HuH-7 (cell line): ENCODE measurements at places on chromosomes 16 and 17.

DNA sequence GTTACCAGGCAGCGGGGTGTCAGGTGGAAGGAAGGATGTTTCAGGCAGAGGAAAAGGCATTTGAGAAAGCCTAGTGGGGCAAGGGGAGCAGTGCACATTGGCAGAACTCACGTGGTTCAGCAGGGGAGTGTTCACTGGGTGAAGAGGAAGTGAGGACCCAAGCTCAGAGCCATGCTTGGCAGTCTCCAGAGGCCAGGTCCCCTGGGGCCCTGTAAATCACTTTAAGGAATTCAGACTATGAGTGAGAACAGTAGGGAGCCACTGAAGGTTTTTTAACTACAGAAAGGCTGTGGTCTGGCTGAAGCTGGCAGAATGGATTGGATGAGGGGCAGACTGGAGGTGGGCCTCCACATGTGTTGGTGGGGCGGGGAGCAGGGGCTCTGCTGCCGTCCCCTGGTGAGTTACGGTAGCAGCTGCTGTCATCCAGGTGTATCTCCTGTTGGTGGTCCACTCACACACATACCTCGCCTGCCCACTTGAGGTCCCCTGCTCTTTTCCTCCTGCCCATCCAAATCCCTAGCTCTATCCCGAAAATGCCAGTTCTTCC lies 5.1 kb downstream of the CLEC16A start:
- DNase-seq = no peak

- no peak for DNase-seq
Observed at GRCh38 chr16:11727796-11728543, 14.7 kb downstream of the TXNDC11 start.

- DNase-seq = peak; percentile 50
Observed at GRCh38 chr17:40015005-40015997, at the start of gene CSF3. Gene CSF3, plus strand, starts transcription at chr17:40015440. Its CDS starts 35 bp downstream, at chr17:40015475.

- no peak for DNase-seq
Observed at GRCh38 chr16:49622421-49623402, 233.2 kb downstream of the ZNF423 start.

DNA sequence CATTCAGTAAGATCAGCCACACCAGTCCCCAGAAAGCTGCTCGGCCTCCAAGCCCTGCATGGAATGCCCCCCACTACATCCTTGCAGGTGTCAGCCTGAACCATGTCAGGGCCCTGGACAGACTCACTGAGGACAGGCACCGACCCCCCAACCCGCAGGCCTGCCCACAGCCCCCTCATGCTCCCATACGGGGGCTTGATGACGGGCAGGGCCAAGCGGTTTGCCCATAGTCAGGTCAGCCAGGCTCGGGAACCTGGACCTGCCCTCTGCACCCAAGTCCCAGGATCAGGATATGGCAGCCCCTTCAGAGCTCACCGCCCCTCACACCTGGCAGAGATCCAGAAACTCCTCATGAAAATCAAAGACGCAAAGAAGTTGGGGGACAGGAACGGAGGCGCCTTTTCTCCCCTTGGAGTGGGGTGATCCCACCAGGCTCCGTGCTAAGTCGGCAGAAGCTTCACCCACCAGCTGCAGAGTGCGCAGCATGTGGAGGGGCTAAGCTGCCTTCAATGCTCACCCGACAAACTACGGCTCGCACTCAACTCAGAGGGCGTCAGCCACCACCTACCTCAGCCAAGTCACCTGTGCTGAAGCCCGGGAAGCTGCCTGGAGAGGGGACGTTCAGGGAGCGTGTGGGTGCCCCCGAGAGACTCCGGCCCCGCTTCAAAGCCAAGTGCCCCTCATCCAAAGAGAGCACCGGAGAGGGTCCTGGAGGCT lies 26.5 kb downstream of the GNPTG start:
- no peak for DNase-seq

- no peak for DNase-seq
Observed at GRCh38 chr16:47431960-47432359, 28.9 kb downstream of the ITFG1 start.

DNA sequence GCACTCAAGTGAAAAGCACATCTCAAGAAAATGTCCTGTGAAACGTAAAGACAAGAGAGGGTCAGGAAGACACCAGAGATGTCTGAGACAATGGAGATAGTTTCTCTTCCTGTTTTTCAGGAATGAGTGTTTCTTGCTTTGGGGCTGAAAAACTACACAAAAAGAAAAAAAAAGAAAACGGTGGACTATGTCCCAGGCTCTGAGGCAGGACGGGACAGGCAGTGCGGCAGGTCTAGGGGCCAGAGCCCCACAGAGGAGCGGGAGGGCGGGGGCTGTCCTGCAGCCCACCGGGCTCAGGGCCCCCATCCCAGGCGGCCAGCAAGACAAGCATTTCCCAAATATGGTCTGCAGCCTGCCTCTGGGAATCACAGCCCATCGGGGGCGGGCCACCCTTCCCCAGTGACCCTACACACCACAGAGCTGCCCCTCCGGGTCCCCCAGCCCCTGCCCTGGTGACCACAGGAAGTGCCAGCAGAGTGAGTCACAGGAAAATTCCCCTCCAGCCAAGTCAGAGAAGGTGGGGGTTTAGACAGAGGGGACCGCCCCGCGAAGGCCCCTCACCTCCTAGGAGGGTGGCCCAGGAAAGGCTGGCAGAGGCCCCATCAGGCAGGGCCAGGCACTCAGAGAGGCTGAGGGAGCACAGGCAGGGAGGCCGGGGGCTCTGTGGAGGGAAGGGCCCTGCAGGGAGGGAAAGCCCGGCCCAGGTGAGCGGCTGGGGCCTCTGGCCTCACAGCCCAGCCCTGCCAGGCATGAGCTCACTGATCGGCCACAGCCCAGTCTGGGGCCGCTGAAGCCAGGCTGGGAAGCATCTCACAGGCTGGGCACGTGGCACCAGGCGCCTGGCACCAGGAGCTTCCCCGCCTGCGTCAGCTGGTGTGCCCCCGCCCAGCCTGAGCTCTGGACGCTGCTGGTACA lies 6.3 kb downstream of the BCAR1 start:
- DNase-seq = peak; percentile 81

DNA sequence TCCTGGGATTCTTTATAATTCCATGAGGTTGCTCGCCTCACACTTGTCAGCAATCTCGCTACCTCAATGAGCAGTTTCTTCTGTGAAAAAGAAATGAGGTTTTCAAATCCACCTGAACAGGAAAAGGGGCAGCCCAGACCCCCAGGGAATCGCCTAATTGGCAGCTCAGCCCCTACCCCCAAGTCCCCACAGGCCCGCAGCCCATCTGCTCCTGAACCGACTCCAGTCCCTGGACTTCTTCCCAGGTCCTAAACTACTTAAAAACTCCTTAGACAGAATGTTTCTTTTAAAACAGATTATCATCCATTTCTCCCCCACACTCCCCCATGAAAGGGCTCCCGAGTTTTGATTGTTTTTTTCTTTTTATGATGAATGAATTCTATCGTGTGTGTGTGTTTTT lies 89.8 kb downstream of the PMP22 start:
- no peak for DNase-seq

- DNase-seq = peak; percentile 78
Observed at GRCh38 chr17:37744961-37745800, at the start of gene HNF1B. Gene HNF1B, minus strand, starts transcription at chr17:37745059. Its CDS starts 175 bp downstream, at chr17:37744884.

DNA sequence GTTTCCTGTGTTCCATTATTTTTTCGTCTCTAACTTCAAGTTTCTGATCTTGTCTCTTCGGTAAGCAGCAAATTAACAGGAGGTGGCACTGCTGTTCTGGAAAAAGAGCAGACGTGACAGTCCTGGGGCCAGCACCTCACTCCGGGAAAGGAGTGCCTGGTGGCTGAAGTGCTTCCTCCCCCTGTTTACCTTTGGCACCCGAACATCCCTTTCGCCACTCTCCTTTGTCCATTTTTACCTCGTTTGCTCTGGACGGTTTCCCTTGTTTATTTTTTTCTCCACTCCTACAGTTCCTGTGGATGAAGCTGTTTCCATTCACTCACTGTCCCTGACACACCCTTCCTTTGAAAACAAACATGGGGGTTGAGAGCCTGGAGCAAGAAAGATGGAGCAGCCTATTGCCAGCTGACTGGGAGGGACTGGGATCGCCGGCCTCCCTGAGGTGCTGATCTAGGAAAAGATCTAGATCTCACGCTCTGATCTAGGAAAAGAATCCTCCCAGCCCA lies 12.6 kb downstream of the SAP30BP start:
- DNase-seq = no peak

- DNase-seq = no peak
Observed at GRCh38 chr17:73400915-73401545, 89.2 kb upstream of the CDC42EP4 start.

DNA sequence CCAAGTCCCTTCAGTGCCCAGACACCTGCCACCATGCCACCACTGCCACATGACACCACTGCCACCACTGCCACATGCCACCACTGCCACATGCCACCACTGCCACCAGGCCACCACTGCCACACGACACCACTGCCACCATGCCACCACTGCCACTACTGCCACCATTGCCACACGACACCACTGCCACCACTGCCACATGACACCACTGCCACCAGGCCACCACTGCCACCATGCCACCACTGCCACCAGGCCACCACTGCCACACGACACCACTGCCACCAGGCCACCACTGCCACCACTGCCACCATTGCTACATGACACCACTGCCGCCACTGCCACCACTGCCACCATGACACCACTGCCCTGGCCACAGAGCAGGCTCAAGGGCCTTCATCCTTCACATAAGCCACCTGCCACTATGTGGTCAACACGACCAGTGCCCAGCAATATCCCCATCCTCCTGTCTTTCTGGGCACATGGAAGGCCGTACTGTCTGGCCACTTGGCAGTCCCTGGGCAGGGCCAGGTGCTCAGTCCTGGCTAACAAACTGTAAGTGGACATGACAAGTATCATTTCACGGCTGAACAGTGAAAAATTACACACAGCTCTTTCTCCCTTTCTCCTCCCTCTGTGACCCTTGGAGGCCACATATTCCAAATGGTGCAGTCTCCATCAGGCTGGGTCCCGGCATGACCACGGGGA lies 33.1 kb downstream of the ABR start:
- no peak for DNase-seq

DNA sequence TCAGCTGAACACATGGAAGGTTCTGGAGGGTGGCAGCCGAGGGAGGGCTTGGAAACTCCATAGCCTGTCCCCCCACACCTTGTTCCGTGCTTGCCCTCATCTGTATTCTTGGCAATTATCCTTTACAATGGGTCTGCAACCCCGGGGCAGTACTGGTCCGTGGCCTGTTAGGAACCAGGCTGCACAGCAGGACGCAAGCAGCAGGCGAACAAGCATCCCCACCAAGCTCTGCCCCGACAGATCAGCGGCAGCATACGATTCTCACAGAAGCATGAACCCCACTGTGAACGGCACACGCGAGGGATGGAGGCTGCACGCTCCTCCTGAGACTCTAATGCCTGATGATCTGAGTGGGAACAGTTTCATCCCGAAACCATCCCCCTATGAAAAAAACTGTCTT lies 6.2 kb downstream of the WDR45B start:
- no peak for DNase-seq

DNA sequence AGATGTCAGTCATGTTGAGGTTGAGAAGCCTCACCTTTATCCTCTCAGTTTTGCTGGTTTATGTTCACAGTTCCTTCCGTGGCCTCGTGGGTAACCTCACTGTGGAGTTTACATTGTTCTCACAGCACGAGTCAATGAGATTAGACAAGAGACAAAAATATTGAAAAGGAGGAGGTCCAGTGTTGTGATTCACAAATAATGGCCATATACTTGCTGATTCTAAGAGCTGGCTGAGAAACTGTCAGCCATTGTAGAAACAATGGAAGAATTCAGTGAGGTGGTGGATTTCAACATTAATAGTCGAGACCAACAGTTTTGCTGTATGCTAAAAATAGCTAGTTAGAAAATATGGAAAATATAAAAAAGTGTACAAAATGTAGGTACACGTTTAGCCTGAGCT lies 176.4 kb upstream of the WSCD1 start:
- DNase-seq = no peak

DNA sequence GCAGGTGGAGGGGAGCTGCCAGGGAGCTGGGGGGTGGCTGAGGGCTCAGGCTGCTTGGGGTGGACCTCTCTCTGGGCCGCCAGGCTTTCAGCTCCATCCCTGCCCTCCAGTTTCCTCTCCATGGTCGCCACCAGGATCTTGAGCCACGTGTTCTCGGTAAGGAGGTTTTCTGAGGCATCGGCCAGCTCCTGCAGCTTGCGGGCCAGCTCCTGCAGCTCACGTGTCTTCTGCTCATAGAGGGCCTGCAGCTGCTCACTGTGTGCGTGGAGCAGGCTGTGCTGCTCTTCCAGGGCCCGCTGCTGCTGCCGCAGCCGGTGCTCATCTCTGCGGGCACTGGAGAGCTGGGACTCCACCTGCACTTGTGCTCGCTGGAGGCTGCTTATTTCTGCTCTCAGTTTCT lies 11.0 kb downstream of the SNN start:
- DNase-seq = no peak

DNA sequence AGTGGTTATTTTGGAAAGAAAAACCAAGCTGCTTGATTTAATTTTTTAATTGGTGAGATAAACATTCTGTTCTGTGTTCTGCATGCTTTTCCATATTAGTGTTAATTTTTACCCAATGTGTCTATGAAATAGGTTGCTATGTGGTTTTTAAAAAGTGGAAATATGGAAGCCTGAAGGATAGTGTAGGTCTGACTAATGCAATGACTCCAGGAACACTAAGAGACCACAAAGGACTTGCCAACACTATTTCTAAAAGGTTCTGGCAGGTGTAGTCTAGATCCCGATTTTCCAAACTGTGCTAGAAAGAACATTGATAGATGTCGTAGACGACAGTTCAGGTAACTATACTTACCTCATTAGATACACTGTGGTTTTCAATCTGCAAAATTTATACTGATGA lies 877.4 kb upstream of the GOT2 start:
- DNase-seq = no peak

- DNase-seq = no peak
Observed at GRCh38 chr16:21590287-21590686, 9.1 kb upstream of the METTL9 start.

DNA sequence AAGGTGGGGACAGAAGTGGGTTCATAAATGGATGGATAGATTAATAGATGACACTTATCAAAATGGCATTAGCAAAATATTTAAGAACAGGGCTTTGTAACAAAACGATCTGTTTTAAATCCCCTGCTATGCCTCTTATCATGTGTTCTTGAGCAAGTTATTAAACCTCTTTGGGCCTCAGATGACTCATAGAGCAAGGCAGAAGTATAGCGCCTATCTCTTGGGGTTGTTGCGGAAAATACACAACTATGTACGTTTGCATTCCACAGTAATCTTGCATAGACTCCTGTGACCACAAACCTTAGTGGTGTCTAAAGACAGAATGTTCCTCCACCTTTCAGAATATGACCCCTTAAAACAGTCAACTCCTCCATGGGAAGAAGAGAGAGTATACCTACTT lies 116.8 kb downstream of the CDYL2 start:
- DNase-seq = no peak

GRCh38 chr16:46894036-46894672 lies 10.0 kb downstream of the GPT2 start:
- no peak for DNase-seq

DNA sequence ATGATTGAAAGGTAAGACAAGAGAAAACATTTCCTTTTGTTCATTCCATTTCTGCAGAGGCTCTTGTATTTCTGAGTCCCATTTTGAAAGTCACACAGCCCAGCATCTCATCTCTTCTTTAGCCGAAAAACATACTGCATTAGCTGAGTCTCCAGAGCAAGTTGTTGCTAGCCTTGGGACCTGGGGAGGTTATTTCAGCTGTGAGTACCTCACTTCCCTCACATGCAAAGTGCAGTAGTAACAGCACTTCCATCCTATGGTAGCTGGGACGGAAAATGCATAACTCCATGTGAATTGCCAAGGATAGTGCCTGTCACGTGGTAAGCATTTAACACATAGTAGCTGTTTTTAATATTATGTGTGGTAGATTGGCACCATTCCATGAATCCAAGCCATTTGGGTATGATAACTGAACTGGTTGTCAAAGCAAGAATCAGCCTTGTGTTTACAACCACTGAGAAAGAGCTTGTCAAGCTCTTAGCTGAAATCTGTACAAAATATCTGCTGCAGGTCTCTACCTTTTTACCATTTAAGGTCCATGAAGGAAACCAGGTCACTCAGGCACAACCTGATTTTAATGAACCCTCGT lies 345.7 kb downstream of the CDH13 start:
- DNase-seq = no peak
